ENCODE measurements at places on chromosomes 16 and 17. TPM values are rescaled to one million over a fixed set of nuclear protein-coding genes. Genes with fewer than 3 reads are reported as not detected.

The DOC2A gene
- total RNA-seq = 5.8 TPM

GRCh38 chr16:50678531-50678930 is 2.6 kb downstream of the SNX20 start:
- no peak for DNase-seq

The ZNF597 gene
- total RNA-seq = 3.1 TPM

- DNase-seq = no peak
Observed at GRCh38 chr17:3906881-3907280, 9.4 kb downstream of the P2RX1 start.

- DNase-seq = peak; percentile 48
Observed at GRCh38 chr17:79024901-79025737, 1.1 kb downstream of the C1QTNF1 start.

DNA sequence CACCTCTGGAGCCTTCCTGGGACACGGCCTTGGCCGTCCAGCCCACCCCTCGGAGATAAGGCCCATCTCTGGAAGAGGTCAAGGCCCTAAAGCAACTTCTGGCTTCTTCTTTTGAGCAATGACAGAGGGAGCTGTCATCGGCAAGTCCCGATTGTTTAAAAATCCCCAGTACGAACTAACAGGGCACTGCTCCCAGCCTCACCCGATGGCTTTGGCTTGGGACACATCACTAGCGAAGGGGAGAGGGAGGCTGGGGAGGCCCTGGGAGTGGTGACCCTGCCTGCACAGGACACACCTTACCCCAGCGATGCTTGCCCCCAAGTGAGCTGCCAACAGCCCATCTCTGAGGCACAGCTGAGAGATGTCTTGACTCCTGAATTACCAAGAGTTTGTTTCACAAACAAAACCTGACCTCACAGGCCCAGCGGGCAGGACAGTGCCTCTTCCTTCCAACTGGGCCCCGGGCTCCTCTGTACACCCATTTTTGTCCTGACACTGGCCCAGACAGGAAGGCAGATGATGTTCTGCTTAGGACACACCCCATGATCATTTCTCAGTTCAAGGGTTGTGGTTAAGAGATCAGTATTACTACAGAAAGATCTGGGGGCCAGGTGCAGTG is 4.8 kb downstream of the SYNGR2 start:
- no peak for DNase-seq

The MYH2 gene
- not detected for total RNA-seq

DNA sequence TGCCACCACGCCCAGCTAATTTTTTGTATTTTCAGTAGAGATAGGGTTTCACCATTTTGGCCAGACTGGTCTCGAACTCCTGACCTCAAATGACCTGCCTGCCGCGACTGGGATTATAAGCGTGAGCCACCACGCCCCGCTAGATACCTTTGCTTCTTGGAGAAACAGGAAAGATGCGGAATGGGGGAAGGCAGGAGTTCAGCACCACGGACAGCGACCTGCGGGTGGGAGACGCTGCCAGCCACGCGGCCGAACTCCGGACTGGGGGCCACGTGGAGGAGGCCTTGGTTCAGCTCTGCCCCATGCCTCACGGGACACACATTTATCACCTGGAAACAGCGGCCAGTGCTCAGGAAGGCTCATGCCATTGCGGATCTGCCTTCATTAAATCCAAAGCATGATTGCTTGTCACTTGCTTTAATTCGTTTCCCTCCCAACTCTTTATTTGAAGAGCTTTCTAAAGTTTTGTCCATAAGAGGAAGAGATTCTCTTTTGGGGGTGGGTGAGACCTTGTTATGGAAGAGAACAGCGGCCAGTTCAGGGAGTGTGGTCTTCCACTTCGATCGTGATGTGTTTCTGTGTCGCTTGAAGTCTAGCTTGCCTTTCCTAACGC is 219.9 kb downstream of the ENGASE start:
- DNase-seq = peak; percentile 99

- no peak for DNase-seq
Observed at GRCh38 chr16:51120730-51121347, 30.2 kb downstream of the SALL1 start.

The SGCA gene
- total RNA-seq = 0.51 TPM

GRCh38 chr17:49000943-49001342 is 3.8 kb downstream of the IGF2BP1 start:
- DNase-seq = no peak

The DPEP1 gene
- 0.88 TPM for total RNA-seq

All from endodermal cell (in vitro differentiated cells).